Foreskin fibroblast (primary cell): ENCODE measurements at places on chromosomes 12 and 14.
A peak's percentile ranks its signal among the peaks of the same experiment; 100 is the strongest.

- DNase-seq = peak; percentile 5
These were observed 160.8 kb downstream of the CCER1 start for GRCh38 chr12:90794212-90794611.

GRCh38 chr12:10400829-10401228, 8.7 kb downstream of the KLRC4 start:
- no peak for DNase-seq

GRCh38 chr12:58364389-58365086, 423.2 kb downstream of the ATP23 start:
- DNase-seq = peak; percentile 97

DNA sequence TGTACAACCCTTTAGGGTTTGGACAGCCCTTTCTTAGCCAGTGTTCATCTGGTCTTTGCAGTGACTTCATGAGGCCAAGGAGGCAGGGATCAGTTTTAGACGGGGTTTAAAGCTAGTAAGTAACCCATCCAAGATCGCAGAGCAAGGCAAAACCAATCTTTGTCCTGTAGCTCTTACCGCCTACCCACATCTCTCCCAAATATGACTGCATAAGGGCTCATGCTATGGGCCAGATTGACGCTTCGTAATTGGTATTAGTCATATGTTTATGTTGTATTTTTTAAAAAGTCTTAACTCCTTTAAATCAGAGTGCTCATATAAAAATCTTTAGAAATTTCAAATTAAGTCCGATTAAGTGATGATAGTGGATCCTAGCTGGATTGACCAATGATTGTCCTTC, 3.7 kb upstream of the CLMN start:
- no peak for DNase-seq

DNA sequence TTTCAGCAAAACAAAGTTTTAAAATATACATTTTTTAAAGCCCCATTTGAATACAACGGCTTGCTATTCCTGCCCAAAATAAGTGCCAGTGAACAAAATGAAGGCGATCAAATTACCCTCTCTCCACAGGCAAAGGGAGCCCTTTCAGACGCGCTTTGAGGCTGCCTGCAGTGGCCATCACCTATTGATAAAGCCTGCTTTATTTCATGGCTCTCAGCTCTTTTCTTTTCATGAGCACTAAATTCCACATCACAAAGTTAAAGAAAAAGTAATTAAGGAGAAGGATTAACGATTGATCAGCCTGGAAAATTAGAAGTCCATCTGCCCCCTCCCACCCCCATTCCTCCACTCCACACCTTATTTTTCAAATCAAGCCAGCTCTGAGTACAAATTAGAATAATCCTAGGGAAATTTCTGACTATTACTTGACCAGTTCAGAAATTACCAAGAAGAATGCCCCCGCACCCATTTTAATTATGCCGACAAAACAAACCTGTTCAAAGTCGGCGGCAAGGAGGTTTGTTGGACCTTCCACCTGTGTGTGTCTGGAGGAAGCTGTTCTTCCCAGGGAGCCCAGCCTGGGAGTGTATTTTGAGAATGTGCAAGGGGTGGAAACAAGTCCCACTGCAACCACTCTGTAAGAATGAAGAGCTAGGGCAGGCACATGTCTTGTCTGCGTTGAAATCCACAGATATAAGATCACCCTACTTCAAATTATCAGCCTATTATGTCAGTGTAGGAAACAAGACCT, 64.2 kb upstream of the RIC8B start:
- no peak for DNase-seq

DNA sequence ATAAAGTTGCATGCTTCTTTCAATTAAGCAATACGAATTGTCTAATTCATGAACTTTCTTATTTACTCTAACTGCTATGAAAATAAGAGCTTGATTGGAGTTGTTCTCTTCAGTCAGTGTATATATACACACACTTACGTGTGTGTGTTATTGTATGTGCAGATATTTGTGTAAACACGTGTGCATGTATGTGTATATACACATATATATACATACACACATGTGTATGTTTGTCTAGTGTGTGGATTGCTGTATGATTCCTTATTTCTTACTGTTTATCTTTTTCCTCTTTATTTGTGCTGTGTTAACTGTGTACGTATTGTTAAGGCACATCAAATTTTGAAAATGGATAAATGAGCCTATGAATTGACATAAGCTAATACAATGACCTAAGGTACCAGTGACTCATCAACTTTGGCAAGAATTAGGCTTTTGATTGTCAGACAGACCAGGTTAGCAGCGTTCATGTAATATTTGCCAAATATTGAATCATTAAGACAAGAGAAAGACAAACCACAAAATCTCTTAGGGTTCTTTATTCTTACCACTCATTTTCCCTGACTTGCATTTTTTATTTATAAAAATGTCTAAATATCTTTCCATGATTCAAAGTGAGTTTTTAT, 423.9 kb downstream of the SOX5 start:
- no peak for DNase-seq

GRCh38 chr12:57127726-57128518, at the start of gene LRP1:
LRP1 (plus strand) TSS chr12:57128483; CDS start chr12:57128965, 482 bp downstream.
- DNase-seq = peak; percentile 93

DNA sequence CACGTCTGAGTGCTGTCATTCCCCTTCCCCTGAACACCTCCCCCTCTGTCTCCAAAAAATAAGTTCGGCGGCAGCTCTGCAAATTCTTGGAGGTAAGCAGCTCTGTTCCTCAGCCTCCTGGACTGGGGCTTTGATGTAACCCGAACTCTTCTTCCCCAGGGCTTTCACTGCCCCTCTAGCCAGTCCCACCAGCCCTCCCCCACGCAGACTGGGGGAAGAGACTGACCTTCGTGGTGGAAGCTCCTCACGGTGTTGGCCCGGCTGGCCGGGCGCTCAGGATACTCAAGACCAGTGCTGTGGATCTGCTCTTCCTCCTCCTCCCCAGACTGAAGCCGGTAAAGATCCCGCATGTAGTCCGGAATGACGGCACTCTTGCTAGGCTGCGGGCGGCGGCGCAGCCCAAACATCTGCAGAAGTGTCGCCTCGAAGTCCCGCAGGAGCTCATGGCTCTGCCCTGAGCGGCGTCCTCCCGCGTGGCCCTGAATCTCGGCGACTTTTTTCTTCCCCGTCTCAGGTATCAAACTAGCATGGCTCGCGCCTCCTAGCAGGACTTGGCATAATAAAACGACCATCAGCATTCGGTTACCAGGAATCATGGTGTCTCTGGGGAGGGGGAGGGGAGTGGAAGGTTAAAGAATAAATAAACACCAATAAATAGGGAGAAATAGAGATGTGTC, 4.9 kb downstream of the BMP4 start:
- DNase-seq = peak; percentile 58

DNA sequence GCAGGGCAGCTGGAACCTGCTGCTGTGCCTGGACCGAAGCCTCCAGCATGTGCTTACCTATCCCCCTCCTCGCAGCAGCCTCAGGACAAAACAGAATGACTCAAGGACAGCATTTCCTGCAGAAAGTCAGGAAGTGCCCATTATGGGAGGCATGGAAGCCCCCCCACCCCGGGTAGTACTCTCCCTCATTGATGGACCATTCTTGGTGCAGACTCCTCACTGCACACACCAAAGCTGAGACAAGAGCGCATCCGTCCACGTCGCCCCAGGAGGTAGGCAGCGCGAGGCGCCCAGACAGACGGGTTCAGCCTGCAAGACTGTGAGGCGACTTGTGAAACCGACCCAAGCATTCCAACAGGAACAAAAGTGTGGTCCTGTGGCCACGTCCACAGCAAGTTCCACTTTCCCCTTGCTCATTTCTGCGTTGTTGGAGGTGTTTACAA, 243.9 kb upstream of the ATXN7L3B start:
- no peak for DNase-seq

- no peak for DNase-seq
These were observed 242.3 kb downstream of the ANO6 start for GRCh38 chr12:45458238-45458637.

GRCh38 chr12:49730568-49731101, 10.7 kb upstream of the TMBIM6 start:
- no peak for DNase-seq

GRCh38 chr14:38280081-38280480, 24.2 kb upstream of the CLEC14A start:
- DNase-seq = no peak

- no peak for DNase-seq
These were observed 127.3 kb upstream of the FLRT2 start for GRCh38 chr14:85402569-85403162.

- DNase-seq = peak; percentile 76
These were observed 286.7 kb downstream of the ZFP36L1 start for GRCh38 chr14:68506021-68506644.

- DNase-seq = no peak
These were observed 1.2 kb upstream of the AMIGO2 start for GRCh38 chr12:47080725-47081502.

DNA sequence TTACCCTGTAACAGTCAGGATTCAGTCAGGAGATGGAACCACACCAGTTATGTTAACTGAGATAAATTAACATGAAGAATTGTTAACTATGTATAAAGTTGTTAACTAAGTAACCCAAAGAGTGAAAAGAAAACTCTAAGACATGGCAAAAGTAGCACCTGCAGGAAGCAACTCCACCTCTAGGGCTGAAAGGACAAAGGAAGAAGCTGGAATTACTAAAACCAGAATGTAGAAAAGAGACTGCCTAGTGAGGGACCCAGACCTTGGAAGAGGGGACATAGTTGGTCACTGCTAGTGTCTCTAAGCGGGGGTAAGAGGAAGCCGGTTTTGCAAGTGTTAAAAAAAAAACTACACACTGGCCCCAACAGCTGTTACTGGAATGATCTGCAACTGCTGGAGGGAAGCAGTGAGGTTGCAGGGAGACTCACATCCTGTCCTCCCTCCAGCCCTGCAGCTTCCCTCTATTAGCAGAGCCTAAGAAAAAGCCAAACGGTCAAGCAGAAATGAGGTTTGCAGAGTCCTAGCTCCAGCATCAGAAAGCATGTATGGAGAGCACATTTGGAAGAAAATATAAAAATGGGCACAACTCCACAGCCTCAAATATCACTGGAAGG, 39.8 kb downstream of the GPR135 start:
- DNase-seq = peak; percentile 84

DNA sequence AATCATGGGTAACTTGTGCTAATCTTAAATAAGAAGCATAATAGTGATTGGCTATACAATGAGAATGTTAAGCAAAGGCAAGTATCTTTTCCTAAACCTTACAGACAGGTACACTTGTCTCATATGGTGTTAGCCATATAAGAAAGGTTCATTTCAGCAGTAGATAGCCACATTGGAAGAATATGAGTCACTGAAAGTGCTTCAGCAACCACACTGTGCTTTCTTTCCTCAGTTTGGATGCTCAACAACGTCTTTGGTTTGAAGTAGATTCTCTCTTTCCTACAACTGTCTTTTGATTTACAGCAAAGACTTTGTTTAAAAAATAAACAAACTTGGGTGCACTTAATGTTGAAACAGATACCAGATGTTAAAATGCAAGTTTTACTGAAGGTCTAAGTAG, 8.9 kb downstream of the DDHD1 start:
- DNase-seq = no peak

DNA sequence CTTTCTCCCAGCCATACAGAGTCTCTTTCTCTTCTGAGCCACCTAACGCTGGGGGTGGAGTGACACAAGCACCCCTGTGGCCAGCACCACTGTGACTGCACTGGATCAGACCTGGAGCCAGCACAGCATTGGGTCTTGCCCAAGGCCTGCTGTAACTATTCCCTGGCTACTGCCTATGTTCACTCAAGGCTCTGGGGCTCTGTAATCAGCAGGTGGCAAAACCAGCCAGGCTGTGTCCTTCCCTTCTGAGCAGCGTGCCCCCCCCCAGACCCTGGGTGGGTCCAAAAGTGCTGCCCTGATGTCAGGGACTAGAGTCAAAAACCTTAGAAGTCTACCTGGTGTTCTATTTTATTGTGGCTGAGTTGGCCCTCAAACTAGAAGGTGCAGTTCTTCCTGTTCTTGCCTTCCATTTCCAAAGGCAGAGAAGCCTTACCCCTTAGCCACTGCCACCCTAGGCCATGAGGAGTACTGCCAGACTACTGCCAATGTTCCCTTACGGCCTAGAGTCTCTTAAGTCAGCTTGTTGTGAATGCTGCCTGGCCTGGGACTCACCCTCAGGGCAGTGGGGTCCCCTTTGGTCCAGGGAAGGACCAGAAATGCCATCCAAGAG, 49.9 kb downstream of the PELI2 start:
- DNase-seq = no peak

GRCh38 chr14:23550131-23550811, 1.3 kb downstream of the ZFHX2 start:
- no peak for DNase-seq

DNA sequence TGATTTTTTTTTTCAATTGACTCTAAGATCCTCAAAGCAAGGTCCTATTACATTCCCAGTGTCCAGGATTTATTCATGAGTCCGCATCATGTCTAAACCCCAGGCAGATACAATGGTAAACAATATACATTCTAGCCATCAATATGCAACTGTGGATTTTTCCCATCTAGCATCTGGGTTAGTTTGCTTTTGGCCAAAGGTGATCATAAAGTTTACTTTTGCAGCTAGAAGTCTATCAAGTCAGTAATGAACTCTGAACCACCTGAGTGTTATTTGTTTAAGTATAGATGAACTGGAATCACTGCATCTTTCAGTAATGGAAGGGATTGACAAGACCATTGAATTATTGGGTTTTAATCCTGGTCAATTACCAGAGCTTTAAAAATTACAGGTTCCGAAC, 80.8 kb downstream of the STON2 start:
- DNase-seq = no peak

DNA sequence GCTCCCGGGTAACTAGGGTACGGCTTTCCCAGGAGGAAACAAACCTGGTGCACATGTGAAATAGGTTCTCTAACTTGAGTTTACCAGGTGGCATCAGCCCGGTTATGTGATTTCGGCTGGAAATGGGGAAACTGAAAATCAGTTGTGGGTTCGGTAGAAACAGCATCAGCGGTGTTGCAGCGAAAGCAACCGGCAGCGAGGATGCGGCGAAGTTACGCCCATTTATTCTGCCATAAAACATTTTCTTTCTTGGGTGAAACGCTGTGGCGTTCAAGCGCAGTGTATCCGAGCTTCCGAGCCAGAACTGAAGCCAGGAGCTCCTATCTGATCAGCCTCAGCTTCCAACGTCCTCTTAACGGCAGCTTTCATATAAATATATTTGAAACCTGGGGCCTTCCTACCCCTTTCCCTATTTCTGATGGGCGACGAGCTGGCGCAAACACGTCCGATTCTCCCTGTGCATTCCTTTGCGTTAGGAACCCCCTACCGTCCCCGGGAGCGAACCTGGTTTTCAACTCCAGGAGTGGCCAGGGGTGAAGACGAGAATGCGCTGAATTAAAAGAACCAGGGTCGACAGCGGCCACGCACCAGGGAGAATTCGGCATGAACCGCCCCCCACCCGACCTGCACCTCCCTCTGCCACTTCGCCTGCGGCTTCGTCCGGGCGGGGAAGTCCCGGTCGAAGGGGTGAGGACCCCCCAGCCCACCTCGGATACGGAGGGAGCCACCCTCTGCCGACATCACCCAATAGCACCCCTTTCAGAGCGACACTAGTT, 1.6 kb downstream of the DPF3 start:
- DNase-seq = peak; percentile 74

- DNase-seq = no peak
These were observed 169.5 kb downstream of the ANO4 start for GRCh38 chr12:100964028-100964427.

- DNase-seq = no peak
These were observed at the start of gene CLEC7A for GRCh38 chr12:10130042-10130441. CLEC7A (minus strand) TSS chr12:10130199; CDS start chr12:10130082, 117 bp downstream.

GRCh38 chr14:24847568-24848095, 202.3 kb downstream of the STXBP6 start:
- no peak for DNase-seq
